Activated CD4-positive, alpha-beta T cell treated with anti-CD3 and anti-CD28 coated beads, Interleukin-2, amount 10 ng/mL, durations not matched to agents 24 days and 14 days (primary cell): ENCODE measurements at places on chromosomes 2 and 18. TPM values are rescaled to one million over a fixed set of nuclear protein-coding genes. Genes with fewer than 3 reads are reported as not detected.

- no peak for DNase-seq
Observed at GRCh38 chr2:25614711-25615110, 58.7 kb downstream of the DTNB start.

DNA sequence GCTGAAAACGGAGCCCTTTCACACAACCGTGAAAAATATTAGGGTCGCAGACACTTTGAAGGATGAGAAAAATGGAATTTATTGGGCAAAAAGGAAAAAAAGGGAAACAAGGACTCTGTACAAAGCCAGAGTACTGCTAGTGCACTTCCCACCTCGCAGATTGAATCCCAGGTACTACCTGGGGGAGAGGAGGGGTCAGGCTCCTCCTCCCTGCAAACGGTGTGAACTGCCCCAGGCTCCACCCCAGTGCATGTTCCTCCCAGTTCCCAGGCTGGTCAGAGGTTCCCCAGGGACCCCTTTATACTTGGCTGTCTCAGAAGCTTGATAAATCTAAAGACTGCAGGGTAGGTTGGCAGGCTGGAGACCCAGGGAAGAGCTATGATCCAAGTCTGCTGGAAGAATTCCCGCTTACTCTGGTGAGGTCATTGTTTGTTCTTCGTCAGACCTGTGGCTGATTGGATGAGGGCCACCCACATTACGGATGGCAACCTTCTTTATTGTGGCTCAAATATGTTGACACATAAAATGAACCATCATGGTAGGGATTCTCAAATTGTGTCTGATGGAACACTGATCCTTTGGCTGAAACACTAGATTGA, 290.4 kb upstream of the POU3F3 start:
- no peak for DNase-seq

GRCh38 chr18:11392980-11393885, 216.2 kb upstream of the SLC35G4 start:
- DNase-seq = no peak

The REV1 gene
- 47.8 and 48.9 TPM in 2 replicates for total RNA-seq

The POTEI gene
- not detected in 2 replicates for total RNA-seq
